Lower leg skin (tissue), 4 donors: ENCODE measurements at places on chromosomes 2 and 18.

- DNase-seq, result no peak
These were observed 21.6 kb upstream of the OTX1 start for GRCh38 chr2:63029058-63029457.

DNA sequence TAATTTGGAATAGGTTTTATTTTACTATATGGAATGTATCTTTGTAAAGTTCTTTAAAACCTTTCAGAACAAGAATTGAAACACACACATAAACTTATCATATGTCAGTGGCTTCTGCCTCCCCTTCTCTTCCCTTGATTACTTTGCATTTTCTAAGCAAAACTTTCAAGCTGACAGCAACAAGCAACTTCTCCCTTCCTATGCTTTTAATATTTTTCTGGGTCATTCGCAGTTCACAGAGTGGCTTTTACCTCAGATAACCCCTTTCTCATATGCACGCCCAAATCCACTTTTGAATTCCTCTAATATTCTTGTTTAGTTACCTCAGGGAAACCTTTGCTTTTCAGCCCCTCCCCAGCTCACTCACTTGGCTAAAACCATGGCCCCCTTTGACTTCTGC lies 36.7 kb upstream of the CDC42EP3 start:
- DNase-seq, result no peak

- DNase-seq, result no peak
These were observed 114.7 kb upstream of the CAVIN2 start for GRCh38 chr2:191961556-191961955.

DNA sequence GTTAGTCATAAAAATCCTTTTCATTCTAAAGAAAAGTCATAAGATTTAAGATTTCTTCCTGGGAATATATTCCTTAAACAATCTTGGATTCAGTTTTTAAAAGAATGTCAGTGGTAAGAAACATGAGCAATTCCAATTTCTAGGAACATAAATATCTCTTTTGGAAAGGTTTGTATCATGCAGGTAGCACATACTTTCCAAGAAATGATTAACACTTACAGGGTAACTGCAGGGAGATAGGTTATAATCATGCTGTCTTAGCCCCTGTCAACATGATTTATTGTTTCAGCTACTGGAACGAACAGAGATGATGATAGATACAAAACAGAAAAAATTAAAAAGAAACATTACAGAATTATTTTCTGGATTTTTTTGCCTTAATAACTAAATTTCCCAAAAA lies 1537.7 kb downstream of the LRP1B start:
- no peak for DNase-seq

- no peak for DNase-seq
These were observed 20.8 kb downstream of the LDLRAD4 start for GRCh38 chr18:13239171-13239956.
